ENCODE measurements at places on chromosomes 12 and 14. TPM values are rescaled to one million over a fixed set of nuclear protein-coding genes. Genes with fewer than 3 reads are reported as not detected.
A peak's percentile ranks its signal among the peaks of the same experiment; 100 is the strongest.

ITGA7 gene
- total RNA-seq = 52.0 TPM

KSR2 gene
- 1.3 TPM for total RNA-seq

DNA sequence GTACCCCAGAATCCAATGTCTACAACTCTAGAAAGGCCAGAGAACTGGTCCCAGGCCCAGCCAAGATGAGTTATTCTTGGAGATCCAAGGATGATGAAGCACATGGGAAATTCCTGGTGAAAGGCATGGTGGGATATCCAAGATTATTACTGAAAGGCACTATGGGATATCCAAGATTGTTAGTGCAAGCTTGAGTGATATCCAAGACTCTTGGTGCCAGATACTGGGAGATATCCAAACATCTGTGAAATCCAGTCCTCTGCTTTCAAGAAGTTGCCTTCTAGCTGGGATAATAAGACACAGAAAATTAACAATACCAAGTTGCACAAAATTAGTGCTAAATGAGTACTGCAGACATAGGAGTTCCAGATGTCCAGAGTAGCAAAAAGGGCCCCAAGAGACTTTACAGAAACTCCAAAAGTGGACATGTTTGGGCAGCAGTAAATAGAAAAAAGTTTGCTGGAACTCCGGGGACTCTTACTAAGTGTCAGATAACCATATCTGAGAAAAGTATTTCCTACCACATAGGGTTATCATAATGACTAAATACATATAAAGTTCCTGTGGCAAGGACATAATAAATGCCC, 34.6 kb downstream of the PHLDA1 start:
- H3K4me1 ChIP-seq = no peaks in the 10 kb centered on the region
- H3K27ac ChIP-seq = no peak overlapping the region
- no peaks in the 10 kb centered on the region for H3K36me3 ChIP-seq

PLD4 gene
- not detected for total RNA-seq

DNA sequence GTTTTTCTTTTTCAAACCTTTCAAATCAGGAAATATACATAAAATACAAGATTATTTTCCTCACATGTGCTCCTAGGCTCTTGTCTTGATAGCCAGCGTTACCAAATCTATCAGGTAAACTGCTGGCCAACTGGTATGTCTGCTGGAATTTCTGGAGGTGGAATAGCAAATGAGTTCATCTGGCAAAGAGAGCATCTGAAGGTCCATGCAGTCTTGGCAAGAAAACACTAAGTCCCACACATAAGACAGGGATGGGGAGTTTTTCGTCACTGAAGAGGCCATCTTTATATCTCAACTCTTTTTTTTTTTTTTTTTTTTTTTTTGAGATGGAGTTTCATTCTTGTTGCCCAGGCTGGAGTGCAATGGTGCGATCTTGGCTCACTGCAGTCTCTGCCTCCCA, 60.1 kb downstream of the DERA start:
- no peak overlapping the region for H3K4me3 ChIP-seq
- H3K4me1 ChIP-seq = no peaks in the 10 kb centered on the region
- no peak for DNase-seq

ADAMTS20 gene
- not detected for total RNA-seq

GRCh38 chr14:105337966-105338741, 23.6 kb downstream of the PACS2 start:
- H3K4me1 ChIP-seq = peaks cover 10% of the 10 kb centered on the region
- H3K27ac ChIP-seq = peak overlapping the region; percentile 31
- no peaks in the 10 kb centered on the region for H3K27me3 ChIP-seq
- no peaks in the 10 kb centered on the region for H3K36me3 ChIP-seq

GRCh38 chr14:77565289-77565993, 51.0 kb downstream of the SPTLC2 start:
- no peak for DNase-seq
- H3K4me3 ChIP-seq = no peak overlapping the region
- peak overlapping the region; percentile 68 for H3K27ac ChIP-seq
- no peaks in the 10 kb centered on the region for H3K27me3 ChIP-seq
- peaks cover 78% of the 10 kb centered on the region for H3K36me3 ChIP-seq

DNA sequence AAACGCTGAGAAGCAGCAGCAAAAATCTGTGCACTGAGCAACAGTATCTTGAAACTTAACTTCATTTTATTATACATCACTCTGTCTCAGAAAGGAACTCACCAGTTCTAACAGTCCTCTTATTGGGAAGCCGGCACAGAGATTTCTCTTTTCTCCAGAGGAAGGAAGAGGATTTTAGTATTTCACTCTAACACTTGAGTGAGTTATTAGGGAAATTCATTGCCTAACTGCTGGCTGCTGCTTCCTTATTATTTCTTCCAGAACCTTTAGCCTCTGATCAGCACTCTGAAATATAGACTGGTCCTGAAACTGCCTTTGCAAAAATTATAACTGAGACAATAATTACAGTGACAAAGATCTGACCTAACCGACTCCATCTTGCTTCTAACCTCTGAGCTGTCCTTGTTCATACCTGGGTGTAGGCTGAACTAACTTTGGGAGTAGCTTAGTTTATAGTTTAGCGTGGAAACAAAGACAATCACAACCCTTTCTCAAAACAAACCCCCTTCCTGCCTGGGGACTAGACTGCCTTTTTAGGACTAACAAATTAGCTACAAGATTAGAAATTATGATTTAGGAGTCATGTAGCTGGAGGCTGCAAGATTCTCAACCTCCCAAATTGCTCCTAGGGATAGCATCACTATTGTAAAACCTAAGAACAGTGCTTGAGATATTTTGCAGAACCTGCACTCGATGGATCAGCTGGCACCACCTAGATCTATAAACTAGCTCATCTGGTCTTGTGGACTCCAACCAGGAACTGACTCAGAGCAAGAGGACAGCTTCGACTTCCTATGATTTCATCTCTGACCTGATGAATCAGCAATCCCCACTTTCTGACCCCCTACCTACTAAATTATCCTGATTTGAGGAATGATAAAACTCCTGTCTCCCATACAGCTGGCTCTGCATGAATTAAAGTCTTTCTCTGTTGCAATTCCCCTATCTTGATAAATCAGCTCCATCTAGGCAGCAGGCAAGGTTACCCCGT, 117.5 kb downstream of the DYRK2 start:
- no peaks in the 10 kb centered on the region for H3K27me3 ChIP-seq
- H3K27ac ChIP-seq = no peak overlapping the region
- H3K4me3 ChIP-seq = no peak overlapping the region
- DNase-seq = no peak
- H3K36me3 ChIP-seq = no peaks in the 10 kb centered on the region

- H3K4me1 ChIP-seq = no peaks in the 10 kb centered on the region
- H3K36me3 ChIP-seq = no peaks in the 10 kb centered on the region
- no peak overlapping the region for H3K4me3 ChIP-seq
- peaks cover 3% of the 10 kb centered on the region for H3K27me3 ChIP-seq
- no peak for DNase-seq
Observed at GRCh38 chr12:72289633-72290032, 17.5 kb downstream of the TRHDE start.

GRCh38 chr12:43348221-43348620, 203.8 kb downstream of the ADAMTS20 start:
- H3K27ac ChIP-seq = no peak overlapping the region
- no peak for DNase-seq
- no peaks in the 10 kb centered on the region for H3K4me1 ChIP-seq

DNA sequence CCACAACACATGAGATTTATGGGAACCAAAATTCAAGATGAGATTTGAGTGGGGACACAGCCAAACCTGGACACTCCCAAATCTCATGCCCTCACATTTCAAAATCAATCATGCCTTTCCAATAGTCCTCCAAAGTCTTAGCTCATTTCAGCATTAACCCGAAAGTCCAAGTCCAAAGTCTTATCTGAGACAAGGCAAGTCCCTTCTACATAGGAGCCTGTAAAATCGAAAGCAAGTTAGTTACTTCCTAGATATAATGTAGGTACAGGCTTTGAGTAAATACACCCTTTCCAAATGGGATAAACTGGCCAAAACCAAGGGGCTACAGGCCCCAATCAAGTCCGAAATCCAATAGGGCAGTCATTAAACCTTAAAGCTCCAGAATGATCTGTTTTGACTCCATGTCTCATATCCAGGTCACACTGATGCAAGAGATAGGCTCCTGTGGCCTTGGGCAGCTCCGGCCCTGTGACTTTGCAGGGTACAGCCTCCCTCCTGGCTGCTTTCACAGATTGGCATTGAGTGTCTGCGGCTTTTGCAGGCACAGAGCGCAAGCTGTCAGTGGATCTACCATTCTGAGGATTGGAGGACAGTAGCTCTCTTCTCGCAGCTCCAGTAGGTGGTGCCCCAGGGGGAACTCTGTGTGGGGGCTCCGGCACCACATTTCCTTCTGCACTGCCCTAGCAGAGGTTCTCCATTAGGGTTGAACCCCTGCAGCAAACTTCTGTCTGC, 60.1 kb downstream of the LRIG3 start:
- no peaks in the 10 kb centered on the region for H3K4me1 ChIP-seq
- peak; percentile 38 for DNase-seq
- peak overlapping the region; percentile 73 for H3K27ac ChIP-seq
- no peaks in the 10 kb centered on the region for H3K36me3 ChIP-seq
- H3K27me3 ChIP-seq = no peaks in the 10 kb centered on the region

Data from stomach (tissue), 19 donors.